Head of caudate nucleus (tissue), 42 donors: ENCODE measurements at places on chromosomes 13 and 19.

GRCh38 chr19:41426952-41427646 lies at the start of gene B3GNT8:
B3GNT8 (minus strand) TSS chr19:41427374; CDS start chr19:41426778, 596 bp downstream.
- DNase-seq, result no peak

- DNase-seq, result no peak
Measured at GRCh38 chr13:95494082-95494681, 58.3 kb upstream of the CLDN10 start.

DNA sequence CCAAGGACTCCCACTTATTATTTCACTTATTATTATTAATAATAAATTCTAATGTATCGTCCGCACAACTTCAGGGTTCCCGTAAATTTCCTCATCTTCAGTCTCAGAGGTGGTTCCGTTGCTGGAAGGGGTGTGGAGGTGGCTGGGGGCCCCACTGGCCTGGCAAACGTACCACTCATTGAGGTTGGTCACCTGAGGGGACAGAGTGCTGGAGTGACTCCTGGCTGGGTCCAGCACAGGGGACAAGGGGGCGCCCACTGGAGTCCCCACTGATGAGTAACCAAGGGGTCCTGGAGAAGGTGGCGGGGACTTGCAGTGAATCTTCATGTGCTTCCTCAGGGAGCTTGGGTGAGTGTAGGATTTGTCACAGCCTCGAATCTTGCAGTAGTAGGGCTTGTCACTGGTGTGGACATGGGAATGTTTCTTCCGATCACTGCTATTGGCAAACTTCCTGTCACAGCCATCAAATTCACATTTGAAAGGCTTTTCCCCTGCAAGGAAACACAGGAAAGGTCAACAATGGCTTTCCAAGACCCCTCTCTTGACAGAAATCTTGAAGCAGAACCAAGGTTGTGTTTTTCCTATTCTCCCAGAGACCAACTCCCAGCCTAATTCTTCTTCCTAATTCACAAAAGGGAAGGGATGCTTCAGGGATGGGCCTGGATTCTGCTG lies 6.1 kb downstream of the ZIC5 start:
- DNase-seq, result no peak

- DNase-seq, result no peak
Measured at GRCh38 chr13:66644855-66645460, 585.2 kb downstream of the PCDH9 start.

DNA sequence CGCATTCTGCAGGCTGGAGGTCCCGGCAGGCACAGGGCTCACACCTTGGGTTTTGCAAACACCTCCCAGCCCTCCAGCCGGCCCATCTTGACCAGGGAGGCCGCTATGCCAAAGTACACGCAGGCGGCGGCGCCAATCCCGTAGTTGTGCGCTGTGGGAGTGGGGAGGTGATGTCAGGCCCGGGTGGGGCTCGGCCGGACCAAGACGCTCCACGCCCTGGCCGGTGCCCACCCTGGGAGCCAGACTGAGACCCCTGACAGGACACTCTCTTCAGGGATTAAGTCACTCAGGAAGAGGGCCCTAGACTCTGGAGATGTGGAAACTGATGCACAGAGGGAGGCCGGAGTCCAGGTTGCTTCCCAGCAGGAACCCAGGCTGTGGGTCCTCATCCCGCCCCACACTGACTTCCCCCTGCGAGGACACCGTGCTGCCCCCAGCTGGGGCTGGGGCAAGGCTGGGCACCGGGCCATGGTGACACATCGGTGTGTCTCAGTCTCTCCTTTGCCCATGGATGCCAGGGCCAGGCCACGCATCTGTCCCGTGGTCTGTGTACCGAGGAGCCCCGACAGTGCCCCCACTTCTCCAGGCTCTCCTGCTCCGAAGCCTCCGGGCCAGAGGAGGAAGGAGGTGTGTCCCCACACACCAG lies 8.8 kb downstream of the NDUFA11 start:
- no peak for DNase-seq

GRCh38 chr19:31804668-31805067 lies 455.4 kb upstream of the TSHZ3 start:
- DNase-seq, result no peak

DNA sequence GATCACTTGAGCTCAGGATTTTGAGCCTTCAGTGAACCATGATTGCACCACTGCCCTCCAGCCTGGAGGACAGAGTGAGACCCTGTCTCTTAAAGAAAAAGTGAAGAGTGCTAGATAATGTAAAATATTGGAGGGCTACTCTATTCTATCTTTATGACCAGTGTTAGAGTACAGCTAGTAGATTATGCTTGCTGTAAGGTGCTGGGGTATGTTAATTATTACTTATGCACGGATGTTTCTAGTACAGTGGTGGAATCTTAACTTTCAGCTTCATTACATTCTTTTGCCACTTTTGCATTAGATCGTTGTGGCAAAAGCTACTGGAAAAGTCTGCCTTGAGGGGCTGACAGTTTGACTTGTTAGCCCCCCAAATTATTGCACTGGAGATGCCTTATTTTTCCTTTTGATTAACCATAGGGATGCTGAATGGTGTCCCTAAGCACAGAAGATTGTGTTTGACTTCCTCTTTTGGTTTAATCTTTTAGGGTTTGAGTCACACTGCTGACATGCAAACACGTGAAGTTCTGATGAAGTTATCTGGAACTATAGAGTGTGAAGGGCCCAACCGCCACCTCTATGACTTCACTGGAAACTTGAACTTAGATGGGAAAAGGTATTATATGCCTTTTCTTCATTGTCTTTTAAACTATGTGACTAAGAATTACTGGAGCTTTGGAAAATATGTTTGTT lies 169.8 kb downstream of the ATP8A2 start:
- DNase-seq, result no peak

GRCh38 chr13:113949546-113949945 lies 24.3 kb downstream of the C13orf46 start:
- no peak for DNase-seq

GRCh38 chr13:75440100-75440499 lies 41.9 kb downstream of the TBC1D4 start:
- no peak for DNase-seq

GRCh38 chr13:49308097-49308875 lies 60.6 kb downstream of the CDADC1 start:
- peak; percentile 82 for DNase-seq

- no peak for DNase-seq
Measured at GRCh38 chr13:109680930-109681329, 105.5 kb downstream of the IRS2 start.

- no peak for DNase-seq
Measured at GRCh38 chr13:26054896-26055295, 3.1 kb upstream of the SHISA2 start.

DNA sequence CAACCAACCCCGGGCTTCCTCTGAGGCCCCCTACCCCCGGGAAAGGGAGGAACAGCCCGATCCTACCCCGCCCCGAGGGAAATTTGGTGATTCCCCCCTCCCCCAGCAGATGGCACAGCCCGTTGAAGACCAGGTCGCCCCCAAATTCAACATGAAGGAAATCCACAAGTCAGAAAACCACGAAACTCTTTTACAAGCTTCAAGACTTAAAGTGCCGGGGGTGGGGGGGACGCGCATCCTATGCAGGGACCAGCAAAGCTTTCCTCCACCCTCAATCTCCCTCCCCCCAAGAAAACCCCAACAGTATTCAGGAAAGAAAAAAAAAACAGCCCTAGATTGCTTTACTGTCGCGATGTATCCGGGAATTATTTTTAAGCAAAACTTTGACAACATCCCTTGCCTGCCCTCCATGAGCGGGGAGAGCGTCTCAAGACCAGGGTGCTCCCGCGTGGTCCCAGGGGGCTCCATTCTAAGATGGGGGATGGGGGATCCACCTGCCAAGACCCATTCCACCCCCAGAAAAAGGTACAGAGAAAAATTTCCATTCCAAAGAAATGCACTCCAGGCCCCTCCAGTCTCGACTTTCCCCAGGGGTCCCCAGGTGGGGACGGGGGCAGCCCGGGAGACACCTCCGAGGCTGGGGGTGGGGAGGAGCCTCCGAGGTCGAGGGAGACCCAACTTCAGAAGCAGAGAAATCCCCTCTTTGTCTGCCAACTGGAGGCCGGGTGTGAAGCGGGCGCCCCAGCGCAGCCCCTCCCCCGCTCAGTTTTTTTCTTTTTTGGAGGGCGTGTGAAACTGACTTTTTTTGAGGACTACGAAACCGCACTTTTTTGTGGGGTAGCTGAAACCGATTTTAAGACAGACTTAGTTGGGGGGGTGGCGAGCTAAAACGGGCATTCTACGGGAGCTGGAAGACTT lies 1.5 kb downstream of the TCF3 start:
- peak; percentile 21 for DNase-seq

DNA sequence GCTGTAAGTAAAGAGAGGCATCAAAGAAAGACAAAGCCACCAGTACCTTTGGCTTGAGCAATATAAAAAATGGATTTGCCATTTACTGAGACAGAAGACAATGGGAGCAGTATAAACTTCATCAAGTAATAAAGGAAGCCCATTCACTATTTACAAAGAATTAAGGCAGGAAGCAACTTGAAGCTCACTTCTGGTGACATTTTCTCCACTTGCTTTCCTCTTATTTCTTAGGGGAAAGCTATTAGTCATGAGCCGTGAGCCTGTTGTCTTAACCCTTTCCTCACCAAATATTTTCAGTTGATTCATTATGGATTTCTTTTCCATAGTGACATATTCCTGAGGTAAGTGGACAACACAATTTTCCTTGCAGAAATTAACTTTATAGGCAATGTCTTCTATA lies 156.8 kb downstream of the DNAJC3 start:
- no peak for DNase-seq

GRCh38 chr19:10432736-10433130 lies 12.4 kb downstream of the PDE4A start:
- no peak for DNase-seq

DNA sequence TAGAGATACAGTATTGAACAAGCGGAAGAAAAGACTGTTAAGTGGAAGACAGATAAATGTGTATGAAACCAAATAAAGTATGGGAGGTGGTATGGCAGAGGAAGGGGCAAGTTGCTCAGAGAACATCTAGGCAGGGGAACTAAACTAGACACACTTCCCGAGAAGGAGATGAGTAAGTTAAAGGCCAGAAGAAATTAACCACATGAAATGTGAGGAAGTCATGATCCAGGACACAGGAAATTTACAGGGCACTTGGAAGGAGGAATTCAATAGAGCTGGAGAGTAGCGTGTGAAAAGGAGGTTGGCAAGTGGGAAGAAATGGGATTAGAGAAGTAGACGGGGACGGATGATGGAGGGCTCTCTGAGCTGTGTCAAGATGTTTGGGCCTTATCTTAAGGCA lies 208.8 kb downstream of the COG6 start:
- DNase-seq, result no peak

DNA sequence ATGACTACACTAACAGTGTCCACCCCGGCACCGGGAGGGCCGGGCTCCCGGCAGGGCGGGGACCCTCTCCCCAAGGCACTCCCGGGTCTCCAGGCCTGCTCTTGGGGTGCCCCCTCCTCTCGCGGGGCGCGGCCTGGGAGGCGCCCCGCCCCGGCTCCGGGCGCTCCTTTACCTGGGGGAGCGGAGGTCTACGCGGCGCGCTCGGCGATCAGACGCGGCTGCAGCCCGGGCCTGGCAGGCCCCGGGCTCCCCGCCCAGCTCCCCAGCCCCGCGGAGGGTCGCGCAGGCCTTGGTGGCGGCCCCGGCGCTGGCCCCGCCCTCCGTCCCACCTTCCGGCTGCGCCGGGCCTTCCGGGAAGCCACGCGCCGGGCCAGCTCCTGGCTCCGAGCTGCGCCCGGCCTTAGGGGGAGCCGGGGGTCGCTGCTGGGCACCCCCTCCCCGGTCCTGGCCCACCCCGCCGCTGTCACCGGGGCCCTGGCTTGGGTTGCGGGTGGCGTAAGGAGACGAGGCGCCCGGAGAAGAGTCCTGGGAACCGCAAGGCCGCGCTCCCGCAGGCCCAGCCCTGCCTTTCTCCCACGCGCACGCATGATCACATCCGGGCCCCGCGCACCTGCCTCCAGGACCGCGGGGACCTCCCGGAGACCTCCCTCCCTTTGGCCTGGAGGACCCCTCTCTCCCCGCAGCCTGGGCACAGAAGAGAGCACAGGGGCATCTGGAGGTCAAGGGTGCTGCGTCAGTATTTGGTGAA lies at the start of gene C19orf12:
Gene C19orf12, minus strand, starts transcription at position 309 of the 748 bp plus-strand sequence. CDS start 6,848 bp downstream, outside the sequence.
- DNase-seq, result peak; percentile 46

DNA sequence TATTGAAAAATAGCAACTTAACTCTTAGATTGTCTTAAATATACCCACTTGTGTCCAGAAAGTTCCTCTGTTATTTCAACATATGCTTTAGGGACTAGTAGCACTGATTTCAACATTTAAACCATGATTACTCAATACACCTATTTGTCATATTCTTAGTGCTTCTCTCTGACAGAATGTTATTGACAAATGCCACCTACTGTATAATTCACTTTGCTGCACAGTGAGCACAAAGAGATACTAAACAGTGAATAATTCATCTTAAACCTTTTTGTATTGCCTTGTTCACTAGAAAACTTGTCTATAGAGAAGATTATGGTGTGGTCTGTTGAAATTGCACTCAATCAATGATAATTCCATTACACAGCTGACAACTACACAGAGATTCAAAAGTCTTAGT lies 692.6 kb downstream of the PCDH17 start:
- no peak for DNase-seq

DNA sequence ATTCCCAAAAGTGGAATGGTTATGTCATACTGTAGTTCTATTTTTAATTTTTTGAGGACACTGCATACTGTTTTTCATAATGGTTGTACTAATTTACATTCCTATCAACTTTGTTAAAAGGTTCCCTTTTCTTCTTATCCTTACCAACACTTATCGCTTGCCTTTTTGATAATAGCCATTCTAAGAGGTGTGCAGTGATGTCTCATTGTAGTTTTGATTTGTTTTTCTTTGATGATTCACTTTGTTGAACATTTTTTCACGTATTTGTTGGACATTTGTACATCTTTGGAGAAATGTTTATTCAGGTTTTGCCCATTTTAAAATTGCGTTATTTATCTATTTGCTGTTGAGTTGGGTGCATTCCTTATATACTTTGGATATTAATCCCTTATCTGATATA lies 188.8 kb upstream of the SPRY2 start:
- DNase-seq, result no peak

- DNase-seq, result no peak
Measured at GRCh38 chr13:44364345-44365000, 9.2 kb upstream of the SERP2 start.

DNA sequence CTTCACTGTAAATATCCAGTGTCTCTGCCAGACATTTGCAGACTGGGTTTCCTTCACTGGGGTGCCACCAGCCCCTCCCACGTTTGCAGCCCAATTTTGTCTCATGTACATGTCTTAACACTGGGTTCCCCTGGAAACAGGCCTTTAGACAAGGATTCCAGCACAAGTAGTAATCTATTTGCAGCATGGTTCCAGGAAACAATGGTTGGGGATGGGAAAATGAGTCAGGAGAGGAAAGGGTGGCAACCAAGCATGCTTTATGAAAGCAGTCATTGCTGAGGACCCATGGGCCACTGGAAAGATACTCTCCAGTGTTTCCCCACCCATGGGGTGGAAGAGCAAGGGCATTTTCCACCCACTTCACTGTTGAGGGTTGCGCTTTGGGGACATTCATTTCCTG lies 53.6 kb upstream of the FARP1 start:
- no peak for DNase-seq

GRCh38 chr13:107258599-107259187 lies 690.8 kb upstream of the ARGLU1 start:
- no peak for DNase-seq

DNA sequence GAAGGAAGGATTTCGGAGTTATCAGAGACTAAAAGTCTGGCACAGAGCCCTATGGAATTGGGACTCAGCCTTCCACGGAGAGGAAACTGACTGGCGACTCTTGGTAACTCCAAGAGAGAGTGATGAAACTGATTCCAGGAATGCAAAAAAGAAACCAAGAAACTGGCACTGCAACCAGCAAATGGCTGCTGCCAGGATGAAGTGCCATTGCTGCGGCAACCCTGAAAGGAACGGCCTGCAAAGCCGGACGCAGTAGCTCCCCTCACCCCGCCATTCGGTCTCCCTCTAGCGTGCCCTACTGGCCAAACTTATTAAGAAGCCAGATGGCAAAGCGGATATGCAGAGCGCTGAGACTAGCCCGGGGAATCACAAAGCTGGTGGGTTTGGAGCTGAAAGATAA lies 236.0 kb downstream of the PCDH9 start:
- DNase-seq, result peak; percentile 88
